CD8-positive, alpha-beta T cell (primary cell): ENCODE measurements at places on chromosomes 6 and 20.

DNA sequence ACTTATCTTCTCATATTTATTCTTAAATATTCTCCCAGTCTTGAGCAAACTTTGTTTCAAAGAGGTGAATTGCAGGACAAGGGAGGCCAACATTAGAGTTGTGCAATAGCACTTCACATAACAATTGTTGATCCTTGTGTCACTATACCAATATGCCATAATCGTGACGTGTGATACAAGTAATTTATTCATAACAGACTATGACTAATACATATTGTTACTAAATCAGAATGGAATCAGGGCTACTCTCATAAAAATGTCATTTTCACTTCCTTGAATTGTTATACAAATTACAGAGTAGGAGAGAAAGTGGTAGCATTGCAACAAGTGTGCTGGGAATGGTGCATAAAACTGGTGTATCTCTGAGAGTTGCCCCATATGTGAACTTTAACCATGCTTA is 37.2 kb upstream of the PLCB1 start:
- DNase-seq, result no peak

GRCh38 chr20:3045042-3045815 is 623 bp upstream of the MRPS26 start:
- peak; percentile 45 for DNase-seq

GRCh38 chr6:32192608-32193039 is at the start of gene GPSM3:
Gene GPSM3 (minus strand): TSS chr6:32192643. CDS start chr6:32192513, 130 bp downstream.
- peak; percentile 67 for DNase-seq

GRCh38 chr6:89295981-89296380 is 19.1 kb downstream of the GABRR2 start:
- DNase-seq, result no peak

DNA sequence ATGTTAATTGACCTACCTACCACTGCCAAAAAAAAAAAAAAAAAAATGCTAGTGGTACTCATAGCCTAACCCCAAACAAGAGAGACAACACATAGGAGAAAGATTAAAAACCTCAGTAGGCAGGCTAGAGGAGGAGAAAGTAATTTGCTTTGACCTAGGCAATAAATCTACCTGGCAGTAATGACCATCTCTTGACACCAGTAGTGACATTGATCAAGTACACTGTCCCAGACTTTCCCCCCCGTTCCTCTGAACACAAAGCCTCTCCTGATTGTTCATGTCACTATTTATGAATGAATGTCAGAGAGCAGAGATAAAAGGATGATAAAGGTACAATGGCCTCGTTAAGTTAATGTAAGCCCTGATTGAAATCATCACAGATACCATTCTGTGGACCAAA is 746.8 kb downstream of the CBLN4 start:
- DNase-seq, result no peak

DNA sequence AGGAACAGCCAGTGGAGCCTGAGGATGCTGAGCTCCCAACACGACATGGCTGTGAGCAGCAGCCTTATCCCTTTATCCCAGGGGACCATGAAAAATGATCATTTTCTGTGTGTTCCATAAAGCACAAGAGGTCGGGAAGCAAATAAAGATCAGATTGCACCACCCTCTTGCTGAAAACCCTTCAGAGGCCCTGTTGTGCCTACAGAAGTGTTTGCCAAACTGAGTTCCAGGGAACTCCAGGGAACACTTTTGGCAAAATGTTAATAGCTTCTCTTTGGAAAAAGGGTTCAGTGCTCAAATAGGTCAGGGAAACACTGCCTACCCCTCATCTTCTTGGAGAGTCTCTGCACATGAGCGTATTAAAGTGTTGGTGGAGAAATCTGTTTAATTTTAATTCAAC is 24.4 kb downstream of the ARMC2 start:
- DNase-seq, result no peak

DNA sequence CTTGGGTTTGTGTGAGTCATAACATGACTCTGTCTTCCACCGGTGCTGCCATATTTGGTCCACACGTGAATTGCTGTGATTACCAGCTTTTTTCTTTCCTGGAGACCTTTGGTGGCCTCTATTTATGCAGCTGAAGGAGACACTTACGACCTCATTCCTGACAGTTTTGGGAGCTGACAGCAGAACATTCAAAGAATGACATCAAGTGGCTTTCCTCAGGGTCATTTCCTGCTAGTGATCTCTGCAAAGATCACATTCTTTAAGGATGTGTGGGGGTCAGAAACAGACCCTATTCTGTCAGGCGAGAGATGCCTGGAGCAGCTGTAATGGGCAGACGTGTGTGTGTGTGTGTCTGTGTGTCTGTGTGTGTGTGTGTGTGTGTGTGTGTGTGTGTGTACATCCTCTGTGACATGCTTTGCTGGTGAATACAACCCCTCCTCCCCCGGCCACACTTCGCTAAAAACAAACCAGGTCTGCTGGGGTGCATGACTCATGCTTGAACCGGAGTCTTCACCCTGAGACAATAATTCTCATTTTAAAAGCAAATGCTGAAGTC is 115.6 kb downstream of the TMEM170B start:
- DNase-seq, result peak; percentile 44

DNA sequence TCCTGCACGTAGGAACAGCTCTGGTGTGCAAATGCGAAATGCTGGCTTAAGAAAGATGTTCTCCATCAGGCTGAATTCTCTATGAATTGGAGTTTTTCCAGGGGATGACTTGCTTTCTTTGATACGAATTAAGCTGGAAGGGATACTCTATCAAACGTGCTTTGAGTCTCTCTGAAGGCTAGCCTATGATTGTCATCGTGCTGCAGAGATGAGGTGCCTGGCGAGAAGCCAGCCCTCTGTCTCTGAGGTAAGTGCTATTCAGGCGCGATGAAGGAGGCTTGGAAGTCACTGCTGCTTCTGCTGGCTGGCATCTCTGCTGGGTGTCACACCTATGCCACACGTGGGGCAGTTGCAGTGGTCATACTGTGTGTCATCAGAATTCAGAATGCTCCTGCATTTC is 223.7 kb downstream of the TAF4 start:
- no peak for DNase-seq

DNA sequence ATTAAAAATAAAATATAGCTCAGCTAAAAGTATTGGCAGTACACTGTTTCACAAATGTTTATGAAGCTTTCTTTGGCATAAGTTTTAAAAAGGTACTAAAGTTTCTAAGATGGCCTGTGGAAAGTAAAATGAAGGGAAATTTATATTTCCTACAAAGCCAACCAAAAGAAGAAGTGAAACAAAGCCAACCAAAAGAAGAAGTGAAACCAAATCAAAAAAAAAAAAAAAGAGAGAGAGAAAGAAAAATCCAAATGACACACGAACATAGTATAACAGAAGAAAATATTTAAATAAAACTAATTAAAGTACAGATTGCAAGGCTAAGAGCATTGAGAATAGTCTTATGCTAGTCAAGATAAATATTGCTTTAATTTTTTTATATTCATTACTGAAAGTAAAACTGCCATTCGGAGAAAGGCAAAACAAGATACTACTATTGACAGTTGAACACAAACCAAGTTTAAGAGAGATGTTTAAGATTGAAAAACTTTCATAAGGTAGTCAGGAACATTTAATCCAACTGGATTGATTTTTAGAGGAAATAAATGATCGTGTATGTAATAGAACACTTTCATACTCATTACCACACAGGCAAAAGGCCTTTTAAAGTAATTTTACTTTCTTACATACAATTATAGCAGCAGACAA is 12.8 kb upstream of the KHDRBS2 start:
- DNase-seq, result no peak

GRCh38 chr20:39132511-39132910 is 170.4 kb downstream of the DHX35 start:
- DNase-seq, result no peak

DNA sequence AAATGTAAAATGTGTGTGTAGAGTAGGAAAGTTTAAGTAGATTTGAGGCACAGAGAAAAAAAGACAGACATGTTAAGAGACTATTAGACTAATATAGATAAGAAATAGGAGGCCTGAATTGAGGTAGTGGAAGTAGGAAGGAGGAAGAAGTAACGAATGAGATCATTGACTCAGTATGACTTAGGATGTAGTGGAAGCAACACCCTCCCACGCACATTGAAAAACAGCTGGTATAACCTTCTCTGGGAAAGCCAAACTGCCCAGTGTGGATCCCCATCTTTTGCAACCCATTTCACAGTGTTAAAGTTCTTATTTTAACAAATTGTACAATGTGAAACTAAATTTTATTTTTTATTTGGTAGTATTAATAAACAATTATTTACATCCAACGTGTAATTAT is 89.1 kb downstream of the GRIK2 start:
- no peak for DNase-seq

DNA sequence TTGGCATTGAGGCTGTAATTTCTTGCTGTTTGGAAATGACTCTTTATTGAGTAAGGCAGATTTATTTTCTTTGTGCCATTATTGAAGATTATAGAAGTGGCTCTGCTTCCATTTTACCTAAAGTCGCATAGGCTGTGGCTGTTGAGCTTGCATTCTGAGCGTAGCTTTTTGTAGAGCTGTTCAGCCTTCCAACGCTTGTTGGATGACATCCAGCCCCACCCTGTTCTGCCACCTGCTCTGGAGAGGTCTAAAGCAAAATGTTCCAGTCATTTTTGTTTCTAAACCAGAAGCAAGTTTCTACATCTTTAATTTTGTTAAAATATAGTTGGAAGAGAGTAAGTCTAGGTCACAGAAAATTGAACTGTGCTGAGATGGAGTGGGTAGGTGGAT is 24.4 kb downstream of the UST start:
- no peak for DNase-seq

DNA sequence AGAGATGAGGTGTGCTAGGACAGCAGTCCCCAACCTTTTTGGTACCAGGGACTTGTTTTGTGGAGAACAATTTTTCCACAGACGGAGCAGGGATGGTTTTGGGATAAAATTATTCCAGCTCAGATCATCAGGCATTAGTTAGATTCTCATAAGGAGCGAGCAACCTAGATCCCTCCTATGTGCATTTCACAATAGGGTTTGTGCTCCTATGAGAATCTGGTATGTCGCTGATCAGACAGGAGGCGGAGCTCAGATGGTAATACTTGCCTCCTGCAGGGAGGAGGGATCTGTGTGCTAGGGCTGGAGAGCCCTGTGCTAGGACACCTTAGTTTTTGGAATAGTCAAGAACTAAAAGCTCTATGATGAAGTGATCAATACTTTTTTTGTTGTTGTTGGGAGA is 2.5 kb downstream of the SMIM13 start:
- DNase-seq, result peak; percentile 23

DNA sequence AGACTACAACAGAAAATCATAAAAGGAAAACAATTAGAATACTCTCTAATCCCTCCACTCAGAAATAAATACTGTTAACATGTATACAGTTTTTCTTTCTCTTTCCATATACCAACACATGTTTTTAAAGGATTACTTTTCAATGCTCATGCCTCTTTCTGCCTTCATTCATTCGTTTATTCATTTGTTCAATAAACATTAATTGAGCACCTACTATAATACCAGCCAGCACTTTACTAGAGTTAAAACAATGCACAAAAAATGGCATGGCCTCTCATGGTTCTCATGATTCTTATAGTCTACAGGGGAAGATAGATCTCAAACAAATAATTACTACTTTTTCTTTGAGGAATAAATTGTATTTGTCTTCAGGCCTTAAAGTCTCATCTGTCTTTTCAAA is 70.3 kb upstream of the RIPOR2 start:
- DNase-seq, result no peak

DNA sequence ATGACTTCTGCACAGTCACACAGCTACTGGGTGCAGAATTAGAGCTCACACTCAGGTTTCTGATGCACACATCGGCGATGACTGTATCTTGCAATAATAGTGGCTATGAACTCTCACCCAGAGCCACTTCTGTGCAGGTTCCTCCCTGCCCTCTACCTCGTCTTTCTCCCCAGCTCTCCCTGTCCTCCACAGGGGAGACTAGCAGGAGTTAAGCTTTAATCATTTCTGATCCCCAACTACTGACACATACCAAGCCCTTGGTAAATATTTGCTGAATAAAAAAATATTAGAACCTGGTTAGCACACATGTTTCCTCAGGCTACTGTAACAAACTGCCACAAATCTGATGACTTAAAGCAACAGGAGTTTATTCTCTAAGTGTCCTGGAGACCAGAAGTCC is 222.7 kb upstream of the FOXA2 start:
- no peak for DNase-seq

DNA sequence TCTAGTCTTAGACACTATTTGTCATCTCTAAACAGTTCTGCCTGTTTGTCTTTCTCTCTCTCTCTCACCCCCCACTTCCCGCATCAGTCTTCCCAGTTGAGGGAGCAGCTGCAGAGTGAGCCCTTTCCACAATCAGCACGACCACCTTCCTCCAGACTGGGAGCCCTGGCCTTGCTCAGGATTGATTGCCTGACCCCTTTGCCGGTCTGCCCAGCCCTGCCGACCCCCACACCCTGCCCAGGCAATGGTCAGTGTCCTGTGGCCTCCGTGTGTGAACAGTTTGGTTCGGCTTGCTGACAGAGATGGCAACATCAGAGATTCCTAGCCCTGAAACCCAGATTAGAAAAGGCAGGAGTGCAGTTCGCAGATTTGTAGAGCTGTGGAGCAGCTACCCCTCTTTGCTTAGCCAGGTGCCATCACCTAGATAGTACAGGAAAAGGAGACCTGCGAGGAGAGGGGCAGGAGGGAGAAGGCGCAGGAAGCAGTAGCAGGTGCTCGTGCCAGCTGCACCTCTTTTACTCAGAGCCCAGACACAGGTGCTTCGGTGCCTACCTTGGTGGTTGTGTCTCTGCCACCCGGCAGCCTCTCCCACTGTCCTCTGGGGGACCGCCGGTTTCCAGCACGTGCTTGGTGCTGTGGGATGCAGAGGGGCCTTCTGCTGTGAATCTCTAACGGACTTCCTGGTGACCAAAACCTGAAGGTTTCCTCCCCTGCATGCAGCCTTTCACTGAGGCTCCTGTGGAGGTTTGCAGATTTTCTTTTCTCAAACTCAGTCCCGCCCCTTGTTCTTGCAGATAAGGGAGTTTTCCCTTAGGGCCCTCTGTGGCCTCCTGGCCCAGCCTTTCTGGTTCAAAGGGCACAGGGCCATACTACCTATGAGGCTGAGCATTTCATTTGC is 92.4 kb downstream of the SCML4 start:
- DNase-seq, result no peak

DNA sequence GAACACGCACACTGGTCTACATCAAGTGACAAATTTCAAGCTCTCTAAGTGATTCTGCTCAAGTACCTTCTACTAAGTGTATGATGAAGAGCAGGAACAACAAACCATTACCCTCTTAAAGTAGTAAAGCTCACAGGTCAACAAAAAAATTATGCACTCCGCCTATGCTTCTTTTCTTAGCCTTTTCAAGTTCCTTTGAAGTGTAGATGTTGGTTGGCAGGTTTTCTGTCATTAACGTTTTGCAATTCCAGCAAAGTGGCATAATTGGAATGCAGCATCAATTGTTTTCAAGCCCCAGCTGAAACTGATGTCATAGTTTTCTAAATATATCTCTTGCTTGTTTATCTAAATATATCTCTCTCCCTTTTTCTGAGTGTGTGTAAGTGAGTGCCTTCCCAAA is 396.9 kb upstream of the EYS start:
- DNase-seq, result no peak
